ENCODE measurements at places on chromosomes 11 and 22.

- DNase-seq: no peak
These were observed 28.1 kb downstream of the INTS4 start for GRCh38 chr11:77966338-77966737.

GRCh38 chr11:31340903-31341572, 28.5 kb downstream of the DCDC1 start:
- peak; percentile 45 for DNase-seq

DNA sequence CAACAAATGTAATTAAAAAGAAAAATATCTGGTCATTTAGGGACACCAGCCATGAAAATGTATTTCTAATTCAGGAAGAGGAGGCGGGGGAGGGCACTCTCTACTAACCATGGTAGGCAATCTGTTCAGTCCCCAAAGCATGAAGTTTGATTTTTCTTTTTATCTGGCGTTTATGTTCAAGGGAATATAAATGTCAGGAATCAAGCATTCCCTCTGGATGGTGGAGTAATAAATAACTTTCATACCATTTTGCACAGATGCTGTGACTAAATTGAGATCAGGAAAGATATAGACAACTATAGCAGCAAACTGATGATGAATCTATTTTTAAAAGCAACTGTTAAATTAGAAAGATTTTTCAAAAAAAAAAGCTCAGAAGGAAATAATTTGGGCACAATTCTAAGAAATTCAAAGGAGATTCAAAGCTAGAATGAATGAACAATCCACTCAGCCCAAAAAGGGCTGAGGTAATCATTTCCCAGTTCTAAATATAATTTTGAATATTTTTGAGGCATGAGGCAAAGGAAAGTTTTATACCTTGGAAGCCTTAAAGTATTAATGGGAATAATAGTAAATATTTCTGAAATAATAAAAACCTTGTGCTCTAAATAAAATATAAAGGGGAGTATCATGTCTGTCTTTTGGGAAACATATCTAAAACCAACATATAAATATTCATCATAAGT, 146.4 kb upstream of the POU2AF2 start:
- no peak for DNase-seq

- DNase-seq: no peak
These were observed 169.4 kb downstream of the MYO18B start for GRCh38 chr22:25911243-25911972.

DNA sequence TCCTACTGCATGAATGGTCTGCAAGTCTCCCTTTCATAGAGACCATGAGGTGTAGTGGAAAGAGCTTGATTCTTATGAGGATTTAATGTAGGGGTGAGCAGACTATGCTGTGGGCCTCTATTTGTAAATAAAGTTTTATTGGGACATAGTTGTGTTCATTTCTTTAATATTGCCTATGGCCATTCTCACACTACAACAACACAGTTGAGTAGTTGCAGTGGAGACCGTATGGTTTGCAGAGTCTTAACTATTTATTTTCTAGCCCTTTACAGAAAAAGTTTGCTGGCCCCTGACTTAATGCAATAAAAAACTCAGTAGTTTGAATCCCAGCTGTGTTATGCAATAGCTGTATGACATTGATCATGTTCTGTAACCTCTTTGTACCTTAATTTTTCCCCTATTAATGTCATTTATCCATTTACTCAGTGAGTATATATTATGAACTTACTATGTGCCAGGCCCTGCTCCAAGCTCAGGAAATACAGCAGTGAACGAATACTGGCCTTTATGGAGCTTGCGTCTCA, 106.3 kb downstream of the ATXN10 start:
- no peak for DNase-seq

GRCh38 chr22:32535531-32536190, 61.0 kb downstream of the FBXO7 start:
- DNase-seq: no peak

DNA sequence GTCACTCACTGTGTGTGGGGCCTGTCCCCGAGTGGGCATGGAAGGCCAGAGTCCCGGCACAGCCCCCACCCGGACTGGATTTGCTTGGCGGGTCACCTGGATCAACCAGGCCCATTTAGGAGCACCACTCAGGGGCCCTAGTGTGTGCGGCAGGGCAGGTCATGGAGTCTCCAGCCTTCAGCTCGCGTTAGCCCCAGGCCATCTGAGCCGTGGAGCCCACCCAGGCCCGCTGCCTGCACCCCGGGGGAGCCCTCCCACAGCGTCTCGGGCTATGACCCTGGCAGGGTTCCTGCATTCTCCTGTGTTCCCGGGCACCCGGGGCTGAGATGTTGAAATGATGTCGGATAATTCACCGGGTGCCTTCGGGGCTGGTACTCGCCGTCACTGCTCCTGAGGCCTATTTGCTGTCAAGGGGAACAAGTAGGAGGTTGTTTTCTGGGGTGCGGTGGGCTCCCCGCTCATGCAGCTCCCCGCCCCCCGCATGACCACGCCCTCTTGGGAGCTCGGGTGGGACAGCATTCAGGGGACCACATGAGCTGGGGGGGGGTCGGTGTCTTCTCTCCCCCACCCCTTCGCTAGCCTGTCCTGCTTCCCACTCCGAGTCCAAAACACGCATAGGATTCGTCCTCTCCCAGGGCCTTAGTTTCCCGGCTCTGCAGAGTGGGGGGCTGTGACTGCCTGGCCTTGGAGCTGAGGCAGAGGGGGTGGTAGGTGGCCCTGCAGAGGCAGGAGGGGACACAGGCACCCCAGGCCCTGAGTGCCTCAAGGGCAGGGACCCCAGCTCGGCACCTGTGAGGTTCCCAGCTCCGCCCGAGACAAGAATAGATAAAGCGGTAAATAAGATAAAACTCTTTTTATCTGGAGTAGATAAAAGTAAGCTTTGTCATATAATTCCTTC, 77.2 kb downstream of the KCNQ1 start:
- DNase-seq: no peak

DNA sequence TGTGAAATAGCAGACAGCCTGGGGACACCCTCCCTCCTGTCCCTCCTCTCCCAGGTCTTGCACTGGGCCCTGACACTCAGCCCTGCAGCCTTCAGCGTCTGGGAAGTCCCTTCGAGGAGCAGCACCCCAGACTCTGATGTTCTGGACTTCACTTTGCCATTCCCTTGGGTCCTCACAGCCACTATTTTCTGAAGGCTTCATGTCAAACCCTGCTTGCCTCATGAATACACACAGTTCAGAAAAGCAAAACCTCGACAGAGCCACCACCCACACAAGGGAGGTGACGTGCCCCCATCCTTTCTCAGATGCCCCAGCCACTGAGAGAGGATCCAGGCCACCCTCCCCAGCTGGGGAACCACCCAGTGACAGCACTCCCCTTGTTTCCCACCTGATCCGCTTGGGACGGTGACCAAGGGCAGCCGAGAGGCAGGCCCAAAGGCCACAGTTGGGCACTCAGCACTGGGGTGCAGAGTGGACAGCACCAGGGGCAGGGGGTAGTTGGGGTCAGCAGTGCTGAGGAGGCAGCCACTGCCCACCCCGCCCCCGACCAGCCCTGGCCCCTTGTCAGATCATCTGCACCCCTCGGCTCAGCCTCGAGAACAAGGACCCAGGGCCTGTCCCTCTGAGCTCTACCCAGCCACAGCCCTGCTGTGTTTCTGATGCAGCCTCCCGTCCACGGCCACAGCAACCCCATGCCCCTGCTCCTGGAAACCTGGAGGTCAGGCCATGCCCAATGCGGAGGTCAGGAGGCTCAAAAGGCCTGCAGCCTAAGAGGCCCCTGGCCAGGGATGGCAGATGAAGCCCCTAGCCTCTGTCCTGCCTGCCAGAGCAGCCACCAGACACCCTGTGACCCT, 3.1 kb upstream of the TNNT3 start:
- DNase-seq: no peak

GRCh38 chr11:43376065-43376464, 17.3 kb downstream of the TTC17 start:
- no peak for DNase-seq

DNA sequence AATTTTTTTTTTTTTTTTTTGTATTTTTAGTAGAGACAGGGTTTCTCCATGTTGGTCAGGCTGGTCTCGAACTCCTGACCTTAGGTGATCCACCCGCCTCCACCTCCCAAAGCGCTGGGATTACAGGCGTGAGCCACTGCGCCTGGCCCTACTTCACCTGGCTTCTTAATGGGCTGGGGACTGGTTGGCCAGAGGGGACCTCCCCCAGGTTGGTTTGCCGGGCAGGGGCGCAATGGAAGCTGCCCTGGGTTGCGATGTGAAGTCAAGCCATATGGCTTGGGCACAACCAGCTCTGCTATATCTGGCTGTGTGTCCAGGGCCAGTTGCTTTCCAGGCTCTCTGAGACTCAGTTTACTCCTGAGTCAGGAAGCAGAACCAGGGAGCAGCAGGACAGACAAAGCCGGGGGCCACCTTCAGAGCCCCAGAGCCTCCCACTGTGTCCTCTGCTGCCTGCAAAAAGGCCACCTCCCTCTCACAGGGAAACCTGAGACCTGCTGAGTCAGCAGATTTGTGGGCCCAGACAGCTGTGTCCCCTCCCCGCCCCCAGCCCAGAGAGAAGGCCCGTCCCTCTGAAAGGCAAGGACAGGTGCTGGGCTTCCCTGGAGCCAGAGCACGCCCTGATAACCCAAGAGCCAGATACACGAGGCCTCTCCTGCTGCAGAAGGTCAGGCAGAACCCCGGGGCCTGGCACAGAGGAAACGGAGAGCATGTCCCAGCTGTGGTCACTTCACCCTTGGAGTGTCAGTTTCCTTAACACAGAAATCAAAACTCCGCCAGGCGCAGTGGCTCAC, 29.2 kb upstream of the DAGLA start:
- no peak for DNase-seq

- DNase-seq: no peak
These were observed 118.0 kb downstream of the SIK3 start for GRCh38 chr11:116980136-116980793.

GRCh38 chr11:70108250-70108649, 30.1 kb downstream of the ANO1 start:
- DNase-seq: no peak

DNA sequence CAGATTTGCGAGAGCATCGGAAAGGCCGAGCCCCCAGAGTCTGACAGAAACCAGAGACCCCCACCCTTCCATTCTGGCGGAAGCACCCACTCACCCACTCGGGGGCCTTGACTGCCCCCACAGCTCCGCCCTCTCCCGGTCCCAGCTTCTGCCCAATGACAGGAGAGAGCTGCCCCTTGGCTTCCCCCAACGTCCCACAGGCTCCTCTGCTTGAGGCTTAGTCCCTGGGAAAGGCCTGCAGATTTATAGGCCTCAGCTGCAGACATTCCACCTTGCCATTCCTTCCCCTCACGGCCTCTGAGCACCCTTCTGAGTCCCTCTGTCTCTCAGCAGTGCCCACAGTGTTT, 125.0 kb upstream of the NCAM1 start:
- no peak for DNase-seq

GRCh38 chr22:25482091-25482760, 82.2 kb upstream of the GRK3 start:
- DNase-seq: no peak

- DNase-seq: no peak
These were observed 33.3 kb upstream of the MYEOV start for GRCh38 chr11:69260622-69261021.

DNA sequence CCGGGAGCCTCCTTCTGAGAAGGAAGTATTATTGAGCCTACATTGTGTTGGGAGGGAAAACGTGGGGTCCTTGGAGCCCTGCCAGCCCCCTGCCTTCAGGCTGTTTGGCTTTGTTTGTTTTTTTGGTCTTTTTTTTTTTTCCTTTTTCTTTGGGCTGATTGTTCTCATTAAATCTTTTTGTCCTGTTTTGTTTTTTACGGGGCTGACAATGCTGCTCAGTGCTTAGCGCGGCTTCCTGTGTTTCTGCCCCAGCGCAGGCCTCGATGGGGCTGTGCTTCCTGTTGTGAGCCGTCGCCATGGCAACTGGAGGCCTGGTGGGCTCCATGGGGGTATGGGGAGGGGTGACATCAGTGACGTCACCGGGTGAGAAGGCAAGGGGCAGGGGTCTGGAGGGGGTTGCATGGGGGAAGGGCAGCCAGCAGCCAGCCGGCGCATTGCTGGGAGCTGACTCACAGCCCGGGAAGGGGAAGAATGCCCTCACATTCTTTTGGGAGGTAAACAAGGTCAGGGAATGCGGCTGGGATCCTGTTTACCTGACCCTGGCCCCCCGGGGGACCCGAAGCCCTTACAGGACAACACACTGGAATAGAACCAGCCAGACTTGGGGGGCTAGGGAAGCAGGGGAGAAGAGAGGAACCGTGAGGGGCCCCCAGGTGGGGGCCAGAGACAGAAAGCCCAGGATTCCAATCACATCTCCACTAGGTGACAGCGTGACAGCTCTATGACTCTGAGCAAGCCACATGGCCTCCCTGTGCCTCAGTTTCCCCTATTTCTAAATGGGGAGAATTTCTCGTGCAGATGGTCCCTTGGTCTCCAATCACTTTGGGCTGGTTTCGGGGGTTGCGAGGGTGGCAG, 22.2 kb upstream of the CBX7 start:
- DNase-seq: peak; percentile 93

- DNase-seq: no peak
These were observed 10.4 kb upstream of the CACNA1I start for GRCh38 chr22:39560127-39560526.

DNA sequence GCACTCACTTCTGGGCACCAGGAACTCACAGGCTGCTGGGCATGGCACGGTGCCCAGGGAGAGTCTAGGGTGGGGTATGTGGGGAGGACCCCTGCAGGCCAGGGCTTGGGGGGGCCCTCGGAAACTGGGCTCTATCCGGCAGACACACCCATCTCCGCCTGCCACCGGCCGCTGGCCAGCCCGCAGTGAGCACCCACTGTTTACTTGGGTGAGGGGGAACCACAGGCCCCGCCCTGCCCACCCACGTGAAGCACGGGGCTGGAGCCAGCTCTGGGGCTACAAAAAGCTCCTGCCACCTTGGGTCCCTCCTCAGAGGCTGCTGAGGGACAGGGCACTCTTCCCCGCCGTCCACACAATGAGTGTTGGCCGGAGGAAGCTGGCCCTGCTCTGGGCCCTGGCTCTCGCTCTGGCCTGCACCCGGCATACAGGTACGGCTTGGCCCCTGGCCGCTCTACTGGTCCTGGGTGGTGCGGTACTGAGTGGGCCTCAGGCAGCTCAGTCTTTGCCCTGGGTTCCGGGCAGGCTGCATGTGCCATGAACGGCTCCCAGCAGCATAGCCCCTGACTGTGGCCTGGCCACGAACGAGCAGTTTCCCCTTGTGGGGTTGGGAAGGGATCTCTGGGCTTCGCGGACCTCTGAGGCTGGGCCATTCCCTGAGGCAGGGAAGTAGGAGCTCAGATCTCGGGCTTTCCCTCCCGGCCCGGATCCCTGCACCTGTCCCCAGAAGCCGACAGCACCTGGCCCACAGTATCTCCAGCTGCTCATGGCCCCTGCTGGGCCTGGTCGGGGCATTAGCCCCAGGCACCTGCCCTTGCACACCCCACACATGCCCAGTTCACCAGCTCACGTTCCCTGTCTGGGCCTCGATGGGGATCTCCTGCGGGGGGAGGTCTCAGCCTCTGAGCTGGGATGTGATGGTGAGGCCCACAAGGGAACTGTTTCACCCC, at the start of gene MUC5AC:
Gene MUC5AC (plus strand): TSS at position 309 of the 947 bp plus-strand sequence. CDS start 47 bp downstream, at position 356.
- no peak for DNase-seq

Data from HepG2 (cell line).